Stimulated activated CD4-positive, alpha-beta T cell treated with anti-CD3 and anti-CD28 coated beads, Interleukin-1b, Interleukin-23, amount 100 ng/mL, for 4 hours (primary cell): ENCODE measurements at places on chromosomes 1 and 21.

- no peak for DNase-seq
Measured at GRCh38 chr1:84892705-84893618, at the start of gene LPAR3. LPAR3 (minus strand) TSS chr1:84893206; CDS start chr1:84866120, 27,086 bp downstream.

DNA sequence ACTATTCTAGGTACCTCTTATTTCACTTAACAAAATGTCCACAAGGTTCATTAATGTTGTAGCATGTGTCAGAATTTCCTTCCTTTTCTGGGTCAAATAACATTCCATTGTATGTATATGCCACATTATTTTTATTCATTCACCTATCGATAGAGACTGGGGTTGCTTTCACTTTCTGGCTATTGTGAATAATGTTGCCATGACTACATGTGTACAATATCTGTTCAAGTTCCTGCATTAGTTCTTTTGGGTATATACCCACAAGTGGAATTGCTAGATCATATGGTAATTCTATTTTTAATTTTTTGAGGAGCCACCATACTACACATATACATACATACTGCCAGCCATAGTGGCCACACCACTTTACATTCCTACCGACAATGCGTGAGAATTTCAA is 158.4 kb downstream of the ZZZ3 start:
- DNase-seq: no peak

DNA sequence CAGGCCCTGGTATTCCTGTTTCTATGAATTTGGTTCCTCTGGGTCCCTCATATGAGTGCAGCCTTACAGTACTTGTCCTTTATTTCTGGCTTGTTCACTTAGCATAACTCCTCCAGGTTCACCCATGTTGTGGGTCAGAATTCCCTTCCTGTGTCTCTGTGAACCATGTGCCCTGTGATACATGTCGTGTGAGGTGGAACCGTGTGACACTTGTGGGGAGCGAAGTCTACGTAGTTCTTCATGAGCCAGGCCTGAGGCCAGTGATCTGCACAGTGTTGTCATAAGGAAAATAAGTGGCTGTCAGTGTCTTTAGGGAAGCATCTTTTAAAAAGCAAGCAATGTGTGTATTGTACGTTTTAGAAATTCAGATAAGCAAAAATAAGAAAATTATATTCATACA is 122.8 kb downstream of the GALNT2 start:
- no peak for DNase-seq

DNA sequence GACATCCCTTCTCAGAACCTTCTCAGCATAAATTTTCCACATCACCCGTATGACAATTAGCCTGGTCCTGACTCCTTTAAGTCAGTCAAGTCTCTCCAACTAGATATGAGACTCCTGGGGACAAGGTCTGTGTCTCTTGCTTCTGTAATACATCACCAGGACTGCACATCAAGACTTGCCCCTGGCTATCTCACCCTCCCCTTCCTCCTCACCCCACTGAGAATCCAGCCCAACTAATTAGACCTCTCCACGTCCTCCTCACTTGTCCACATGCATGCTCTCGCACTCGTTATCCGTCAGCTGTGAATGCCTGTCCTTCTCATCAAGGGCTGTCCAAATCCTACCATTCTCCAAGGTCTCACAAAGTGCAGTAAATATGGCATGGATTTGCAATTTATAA is 542.8 kb downstream of the PTPRU start:
- DNase-seq: no peak
